NCI-H1105 treated with DMSO at 0.1 percent for 48 hours (cell line): ENCODE measurements at places on chromosomes 12 and 14.

DNA sequence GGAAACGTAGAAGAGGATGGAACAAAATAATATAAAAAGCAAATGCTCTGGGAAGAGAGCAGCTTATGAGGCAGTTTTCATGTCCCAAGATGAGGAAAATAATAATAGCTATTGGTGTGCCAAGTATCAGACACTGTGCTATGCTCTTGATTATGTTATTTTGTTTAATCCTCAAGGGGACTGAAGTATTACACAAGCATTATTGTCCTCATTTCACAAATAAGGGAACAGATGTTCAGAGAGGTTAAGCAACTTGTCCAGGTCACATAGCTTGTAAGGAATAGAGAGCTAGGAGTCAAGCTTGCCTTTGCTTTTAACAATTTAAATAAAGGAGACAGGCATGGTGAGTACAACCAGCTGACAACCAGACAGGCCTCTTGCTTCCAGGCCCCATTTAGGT is 26.9 kb upstream of the LTBP2 start:
- no peak for DNase-seq

DNA sequence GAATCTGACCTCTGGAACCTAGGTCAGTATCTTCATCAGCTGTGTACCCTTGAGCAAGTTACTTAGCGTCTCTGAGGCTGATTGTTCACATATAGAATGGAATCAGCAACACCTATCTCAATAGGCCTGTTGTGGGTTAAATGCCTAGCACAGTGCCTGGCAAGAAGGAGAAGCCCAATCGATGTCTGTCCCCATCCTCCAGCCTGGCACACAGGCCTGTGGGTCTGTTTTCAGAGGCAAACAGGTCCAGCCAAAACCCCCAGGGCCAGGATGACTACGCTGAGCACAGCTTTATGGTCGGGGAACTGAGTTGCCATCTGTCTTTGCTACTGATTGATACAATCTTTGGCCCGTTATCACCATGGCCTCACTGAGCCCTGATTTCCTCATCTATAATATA is 89.2 kb downstream of the NUAK1 start:
- no peak for DNase-seq

DNA sequence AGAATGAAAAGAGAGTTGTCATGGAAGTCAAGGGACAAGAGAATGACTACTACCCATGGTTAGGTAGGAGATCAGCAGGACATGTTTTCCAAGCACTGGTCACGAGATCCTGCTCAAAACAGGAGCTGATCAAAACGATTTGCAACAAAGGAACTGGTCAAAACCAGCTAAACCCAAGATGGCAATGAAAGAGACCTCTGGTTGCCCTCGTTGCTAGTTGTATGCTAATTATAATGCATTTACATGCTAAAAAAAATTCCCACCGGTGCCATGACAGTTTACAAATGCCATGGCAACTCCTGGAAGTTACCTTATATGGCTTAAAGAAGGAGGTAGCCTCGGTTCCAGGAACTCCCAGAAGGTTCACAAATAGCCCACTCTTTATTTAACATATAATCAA is 95.0 kb upstream of the OTX2 start:
- DNase-seq = no peak

DNA sequence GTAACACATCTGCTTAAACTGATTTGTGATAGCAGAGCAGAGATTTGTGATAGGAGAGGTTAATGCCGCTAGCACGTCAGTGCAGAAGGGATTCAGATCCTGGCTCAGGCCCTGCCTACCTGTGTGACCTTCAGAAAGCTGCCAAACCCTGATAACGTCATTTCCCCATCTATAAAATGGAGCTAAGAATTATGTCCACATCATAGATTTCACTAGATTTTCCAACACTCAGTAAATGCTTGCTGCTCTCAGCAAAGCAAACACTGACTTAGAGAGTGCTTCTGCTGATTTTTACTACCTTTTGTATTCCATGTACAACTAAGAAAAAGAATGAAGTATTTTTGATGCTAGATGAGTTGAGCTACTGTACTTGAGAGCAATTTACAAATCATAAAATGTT is 261.4 kb downstream of the ITPR2 start:
- DNase-seq = no peak

DNA sequence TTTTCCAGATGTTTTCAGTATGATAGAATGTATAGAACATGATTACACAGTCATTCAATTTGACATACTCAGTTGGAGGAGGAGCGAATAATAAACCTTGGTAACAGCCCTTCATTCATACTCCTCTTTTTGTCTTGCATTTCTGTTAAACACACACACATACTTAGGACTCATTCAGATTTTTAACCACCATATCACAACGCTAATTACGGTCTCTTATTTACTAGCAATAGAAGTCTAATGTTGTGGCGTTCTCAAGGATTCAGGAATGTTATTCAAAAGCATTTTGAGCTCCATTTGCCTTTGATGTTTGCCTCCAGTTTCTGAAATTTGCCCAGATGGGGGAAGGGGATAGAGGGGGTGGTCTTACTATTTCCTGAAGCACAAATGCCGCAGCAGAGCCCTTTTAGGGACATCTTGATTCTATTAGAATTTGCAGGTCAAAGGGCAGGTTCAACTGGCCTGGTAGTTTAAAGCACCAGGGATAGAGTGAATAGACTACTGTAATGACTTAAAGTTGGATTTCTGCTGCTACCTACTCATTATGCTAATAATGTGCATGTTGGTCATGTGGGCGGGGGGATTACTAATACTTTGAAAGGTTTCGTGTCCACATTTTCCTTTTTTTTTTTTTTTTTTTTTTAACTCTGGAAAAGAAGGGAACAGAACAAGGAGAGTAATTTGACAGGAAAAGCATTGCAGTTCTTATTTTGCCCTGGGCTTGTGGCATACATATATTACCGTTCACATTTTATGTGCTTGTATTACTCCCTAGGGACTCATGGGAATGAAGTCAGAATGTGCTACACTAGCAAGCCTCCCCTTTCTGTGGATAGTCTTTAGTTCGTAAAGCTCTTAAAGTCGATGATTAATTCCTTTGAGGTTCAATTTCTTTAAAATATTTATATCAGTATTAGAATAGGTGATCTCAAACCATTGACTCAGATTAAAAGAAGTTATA is 226.8 kb downstream of the FBXL14 start:
- DNase-seq = no peak

- DNase-seq = no peak
Measured at GRCh38 chr12:86230516-86231146, 25.6 kb downstream of the MGAT4C start.

GRCh38 chr12:124938587-124938986 is 24.1 kb upstream of the UBC start:
- DNase-seq = no peak

GRCh38 chr12:27549236-27549800 is 25.3 kb downstream of the PPFIBP1 start:
- DNase-seq = no peak

DNA sequence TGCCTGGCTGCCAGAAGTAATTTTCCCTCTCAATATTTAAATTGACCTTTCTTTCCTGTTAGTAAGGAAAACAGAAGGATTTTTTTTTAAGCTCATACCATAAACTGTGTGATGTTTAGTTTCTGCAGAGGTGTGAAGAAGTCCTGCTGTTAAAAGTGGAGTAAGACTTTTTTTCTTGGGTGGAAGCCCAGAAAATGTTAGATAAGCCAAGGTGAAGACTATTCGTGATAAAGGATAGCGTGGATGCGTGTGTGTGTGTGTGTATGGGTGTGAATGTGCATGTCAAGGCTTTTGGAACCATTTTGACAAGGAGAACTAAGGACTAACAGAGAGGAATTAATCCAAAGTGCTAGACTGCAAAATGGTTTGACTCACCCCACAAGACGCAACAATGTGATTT is 152.9 kb upstream of the SEL1L start:
- DNase-seq = no peak

- DNase-seq = no peak
Measured at GRCh38 chr12:110345176-110345661, 58.3 kb downstream of the ANAPC7 start.

GRCh38 chr14:102255401-102256190 is 49.4 kb downstream of the MOK start:
- DNase-seq = no peak

GRCh38 chr12:24562771-24563431 is 386.0 kb downstream of the BCAT1 start:
- peak; percentile 61 for DNase-seq

DNA sequence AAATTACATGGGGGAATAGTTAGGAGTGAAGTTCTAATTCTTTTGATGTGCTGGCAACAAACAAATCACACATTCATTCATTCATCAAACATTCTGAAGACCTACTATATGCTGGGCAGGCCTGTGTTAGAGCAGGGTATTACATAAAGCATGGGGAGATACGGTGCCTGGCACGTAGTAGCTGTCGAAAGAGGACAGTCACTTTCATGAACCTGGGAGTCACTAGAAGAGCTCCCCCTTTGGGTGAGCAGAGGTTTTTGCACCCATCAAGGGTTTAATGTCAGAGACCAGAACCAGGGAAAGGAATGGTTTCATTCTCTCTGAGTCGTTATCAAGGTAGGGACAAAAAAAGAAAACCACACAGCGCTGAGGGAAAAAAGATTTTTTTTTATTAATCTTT is 10.0 kb downstream of the LHX5 start:
- DNase-seq = no peak

DNA sequence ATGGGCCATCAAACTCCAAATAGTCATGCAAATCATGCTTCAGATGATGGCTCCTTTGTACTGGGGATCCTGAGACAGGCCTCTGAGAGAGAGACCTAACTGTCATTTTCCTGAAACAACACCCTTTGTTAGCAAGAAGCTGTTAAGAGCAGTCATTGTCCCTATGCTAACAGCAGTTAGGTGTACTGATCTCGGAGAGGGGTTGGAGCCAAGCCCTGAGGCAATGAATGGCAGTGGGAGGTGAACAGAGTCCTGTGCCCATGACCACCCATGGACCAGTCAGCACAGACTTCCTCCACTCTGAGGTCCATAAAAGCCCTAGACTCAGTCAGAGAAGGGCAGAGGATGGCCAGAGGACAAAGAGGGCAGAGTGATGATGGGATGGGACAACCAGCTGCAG is 747.6 kb upstream of the LRFN5 start:
- no peak for DNase-seq

- DNase-seq = no peak
Measured at GRCh38 chr14:96085369-96085768, 46.2 kb downstream of the C14orf132 start.

DNA sequence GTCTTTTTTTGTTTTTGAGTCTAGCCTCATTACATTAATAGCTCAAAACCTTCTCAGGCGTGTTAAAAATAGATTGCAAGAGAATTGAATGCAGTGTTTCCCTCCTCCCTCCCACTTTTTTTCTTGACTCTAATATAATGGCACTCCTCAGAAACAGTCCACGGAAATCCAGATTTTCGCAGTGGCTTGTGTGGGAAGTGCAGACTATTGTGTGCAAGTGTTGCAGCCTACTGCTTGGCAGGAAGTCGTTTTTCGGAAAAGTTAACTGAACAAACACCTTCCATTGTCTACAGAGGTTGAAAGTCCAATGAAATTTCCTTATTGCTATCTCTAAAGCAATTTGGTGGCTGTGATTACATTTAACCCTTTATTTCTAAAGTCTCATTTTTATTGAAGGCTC is 147.9 kb upstream of the E2F7 start:
- DNase-seq = no peak

GRCh38 chr12:57164966-57165625 is 17.7 kb upstream of the LRP1-AS start:
- DNase-seq = no peak

- peak; percentile 36 for DNase-seq
Measured at GRCh38 chr12:104671409-104672095, 214.8 kb downstream of the CHST11 start.

DNA sequence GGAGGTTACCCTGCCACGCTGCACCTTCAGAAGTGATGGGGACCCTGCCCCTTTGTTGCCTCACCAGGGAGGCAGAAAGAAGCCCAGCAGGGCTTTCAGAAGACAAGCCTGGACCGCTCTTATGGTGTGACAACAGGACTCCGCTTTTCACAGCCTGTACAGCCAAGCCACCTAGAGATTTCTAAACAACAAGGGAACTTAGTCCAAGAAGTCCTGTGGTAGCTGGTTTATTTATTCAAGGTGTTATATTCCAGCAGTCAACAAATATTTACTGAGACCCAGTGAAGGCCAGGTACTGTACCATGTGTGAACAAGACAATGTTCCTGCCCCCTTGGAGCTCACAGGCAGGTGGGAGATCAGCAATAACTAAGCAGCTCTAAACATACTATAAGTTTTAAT is 4.0 kb upstream of the TMEM229B start:
- no peak for DNase-seq

GRCh38 chr12:59079472-59079871 is 159.2 kb upstream of the LRIG3 start:
- DNase-seq = no peak

GRCh38 chr12:67651132-67651695 is 2.7 kb downstream of the DYRK2 start:
- no peak for DNase-seq

GRCh38 chr12:27924350-27925135 is 48.0 kb downstream of the PTHLH start:
- no peak for DNase-seq

- no peak for DNase-seq
Measured at GRCh38 chr14:44956866-44957265, 4.9 kb downstream of the KLHL28 start.

GRCh38 chr14:66369157-66369697 is 116.9 kb upstream of the CCDC196 start:
- DNase-seq = no peak

- no peak for DNase-seq
Measured at GRCh38 chr14:39015964-39016577, 87.0 kb downstream of the SEC23A start.

- peak; percentile 52 for DNase-seq
Measured at GRCh38 chr12:70243510-70244371, 508 bp downstream of the CNOT2 start.

DNA sequence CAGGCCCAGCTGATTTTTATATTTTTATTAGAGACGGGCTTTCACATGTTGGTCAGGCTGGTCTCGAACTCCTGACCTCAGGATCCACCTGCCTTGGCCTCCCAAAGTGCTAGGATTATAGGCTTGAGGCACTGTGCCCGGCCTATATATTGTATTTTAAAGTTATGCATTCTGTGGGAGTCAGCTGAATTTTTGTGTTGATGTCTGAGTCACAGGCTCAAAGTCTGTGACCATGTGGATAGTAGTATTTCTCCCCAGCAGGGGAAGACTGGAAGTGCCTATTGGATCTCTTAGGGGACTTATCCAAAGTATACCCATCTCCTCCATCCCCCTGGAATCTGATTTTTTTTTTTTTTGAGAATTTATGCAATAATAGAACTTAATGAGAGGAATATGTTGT is 43.8 kb upstream of the ATF1 start:
- DNase-seq = no peak

GRCh38 chr12:15854916-15855315 is 27.3 kb upstream of the STRAP start:
- no peak for DNase-seq

DNA sequence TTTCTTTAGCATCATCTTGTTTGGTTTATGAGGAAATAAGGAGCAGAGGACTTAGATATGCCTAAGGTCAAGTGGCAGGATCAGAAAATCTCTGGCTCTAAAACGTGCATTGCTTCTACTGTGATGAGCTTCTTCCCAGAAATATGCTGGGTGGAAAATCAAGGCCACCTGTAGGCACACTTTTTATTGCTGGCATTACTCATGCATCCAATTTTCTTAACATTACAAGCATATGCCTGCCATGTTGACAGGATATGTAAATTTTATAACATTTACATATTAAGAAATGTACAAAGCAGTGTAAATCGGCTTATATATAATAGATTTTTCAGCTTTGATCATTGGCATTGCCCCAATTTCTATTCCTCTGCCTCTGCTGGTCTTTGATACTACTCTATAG is 409.6 kb downstream of the TMEM132D start:
- no peak for DNase-seq
